Left renal cortex interstitium (tissue), 4 donors: ENCODE measurements at places on chromosomes 2 and 18.

GRCh38 chr2:224359569-224359968 lies 42.3 kb downstream of the FAM124B start:
- no peak for DNase-seq

GRCh38 chr2:136359121-136359965 lies 241.4 kb upstream of the CXCR4 start:
- DNase-seq, result no peak

GRCh38 chr2:171394164-171394740 lies 39.5 kb downstream of the METTL8 start:
- no peak for DNase-seq

DNA sequence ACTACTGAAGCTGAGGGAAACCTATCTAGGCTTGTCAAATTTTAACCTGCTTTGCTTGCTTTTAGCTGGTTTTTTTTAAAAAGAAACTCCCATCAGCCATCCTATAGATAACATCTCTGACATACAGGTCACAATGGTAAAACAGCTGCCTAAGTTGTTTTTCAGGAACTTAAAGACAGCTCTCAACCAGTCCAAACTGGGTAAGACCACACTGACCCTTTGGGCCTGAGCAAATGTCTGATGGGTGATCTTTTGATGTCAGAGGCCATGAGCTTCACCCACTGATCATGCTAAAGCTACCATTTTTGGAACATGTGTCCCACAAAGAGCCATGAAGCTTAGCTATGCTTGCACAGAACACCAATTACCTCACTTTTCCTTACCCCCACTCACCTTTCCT lies 50.0 kb upstream of the TANC1 start:
- no peak for DNase-seq

- DNase-seq, result no peak
These were observed 1.5 kb downstream of the HES6 start for GRCh38 chr2:238238311-238238765.

DNA sequence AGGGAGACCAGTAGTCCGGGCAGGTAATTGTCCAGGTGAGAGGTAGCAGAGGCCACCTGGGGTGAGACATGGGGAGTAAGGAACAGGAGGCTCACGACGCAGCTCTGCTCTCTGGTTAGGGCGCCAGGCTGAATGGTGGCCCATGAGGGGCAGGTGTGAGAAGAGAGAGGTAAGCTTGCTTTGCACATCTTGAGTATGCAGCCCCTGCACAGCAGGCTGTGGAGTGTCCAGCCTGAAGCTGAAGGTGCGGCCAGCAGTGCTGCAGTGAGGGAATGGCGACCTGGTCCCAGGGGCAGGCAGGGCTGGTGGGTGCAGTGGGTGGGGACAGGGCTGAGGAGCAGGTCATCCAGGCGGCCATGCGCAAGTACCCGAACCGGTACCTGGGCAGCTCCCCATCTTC lies 15.7 kb downstream of the PRELID3A start:
- DNase-seq, result no peak

DNA sequence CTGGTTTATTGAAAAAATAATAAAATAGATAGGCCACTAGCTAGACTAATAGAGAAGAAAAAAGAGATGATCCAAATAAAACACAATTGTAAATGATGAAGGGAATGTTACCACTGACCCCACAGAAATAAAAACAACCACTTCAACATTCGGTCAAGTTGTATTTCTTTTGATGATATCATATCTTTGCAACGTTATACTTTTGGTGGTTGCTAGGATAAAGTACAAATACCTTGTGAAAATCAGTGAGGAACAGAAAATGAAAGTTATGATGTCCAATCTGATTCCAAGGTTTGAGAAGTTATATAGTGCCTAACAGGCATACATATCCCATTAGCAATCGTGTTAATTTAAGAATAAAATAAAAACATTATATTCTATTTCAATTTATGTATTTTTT lies 6.6 kb upstream of the ASNSD1 start:
- no peak for DNase-seq

DNA sequence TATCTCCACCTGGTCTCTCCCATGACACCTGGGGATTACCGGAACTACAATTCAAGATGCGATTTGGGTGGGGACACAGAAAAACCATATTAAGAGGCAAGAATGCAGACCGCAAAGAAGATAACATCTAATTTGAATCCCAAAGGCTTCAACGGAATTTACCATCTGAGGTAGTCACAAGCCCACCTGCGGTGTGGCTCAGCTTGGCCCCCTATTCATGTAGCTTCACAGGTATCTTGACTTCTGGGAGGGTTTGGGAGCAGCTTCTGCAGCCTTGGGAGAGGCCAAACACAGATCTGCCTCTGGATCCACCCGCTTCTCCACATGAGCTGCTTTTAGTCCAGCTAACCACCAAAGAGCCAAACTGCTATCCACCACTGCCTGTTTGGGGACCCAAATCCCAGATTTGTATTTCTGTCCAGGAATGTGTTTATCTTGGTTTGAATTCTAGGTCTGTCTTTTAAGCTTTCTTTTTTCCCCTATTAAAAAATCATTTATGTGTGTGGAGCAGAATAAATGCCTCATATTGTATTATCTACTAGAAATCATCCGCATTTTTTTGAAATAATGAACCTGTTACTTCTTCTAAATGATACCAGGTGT lies 247.6 kb downstream of the DLGAP1 start:
- no peak for DNase-seq

GRCh38 chr18:8854550-8854949 lies 149.2 kb downstream of the MTCL1 start:
- no peak for DNase-seq

- DNase-seq, result no peak
These were observed 89.2 kb downstream of the PLCL1 start for GRCh38 chr2:197893403-197894177.

DNA sequence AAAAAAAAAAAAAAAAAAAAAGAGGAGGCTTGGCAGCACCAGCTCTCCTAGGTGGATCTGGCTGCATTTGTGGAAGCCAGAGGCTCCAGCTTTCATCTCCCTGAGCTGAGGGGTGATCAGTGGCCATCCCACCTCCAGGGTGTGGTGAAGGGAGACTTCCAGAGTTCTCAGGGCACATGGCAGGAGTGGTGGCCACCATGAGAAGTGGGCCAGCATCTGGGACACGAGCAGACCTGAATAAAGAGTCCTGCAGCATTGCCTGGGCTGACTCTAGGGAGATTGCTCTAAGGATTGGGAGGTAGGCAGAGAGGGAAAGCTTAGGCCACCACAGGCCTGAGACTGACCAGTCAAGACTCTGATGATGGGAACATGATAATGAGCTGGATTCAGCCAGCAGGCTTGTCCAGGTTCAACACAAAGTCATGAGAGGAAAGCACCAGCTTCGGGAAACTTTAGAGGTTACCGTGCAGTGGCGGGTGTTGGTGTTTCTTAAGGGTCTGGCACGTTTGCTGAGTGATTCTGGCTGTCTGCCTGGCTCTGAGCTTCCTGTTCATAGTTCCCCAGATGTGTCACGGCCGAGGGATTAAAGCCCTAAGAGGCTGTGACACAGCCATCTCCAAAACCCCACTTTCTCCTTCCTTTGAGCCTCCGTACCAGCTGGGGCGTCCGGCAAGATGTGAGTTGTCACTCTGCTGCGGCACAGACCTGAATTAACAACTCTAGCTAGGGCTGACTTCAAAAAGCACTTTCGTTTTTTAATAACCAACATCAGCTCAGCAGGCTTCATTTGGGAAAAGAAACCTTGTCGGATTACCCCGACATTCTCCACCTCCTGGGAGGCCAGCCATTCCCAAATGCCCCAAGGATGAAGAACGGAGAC lies 38.3 kb upstream of the IL1R1 start:
- DNase-seq, result no peak

DNA sequence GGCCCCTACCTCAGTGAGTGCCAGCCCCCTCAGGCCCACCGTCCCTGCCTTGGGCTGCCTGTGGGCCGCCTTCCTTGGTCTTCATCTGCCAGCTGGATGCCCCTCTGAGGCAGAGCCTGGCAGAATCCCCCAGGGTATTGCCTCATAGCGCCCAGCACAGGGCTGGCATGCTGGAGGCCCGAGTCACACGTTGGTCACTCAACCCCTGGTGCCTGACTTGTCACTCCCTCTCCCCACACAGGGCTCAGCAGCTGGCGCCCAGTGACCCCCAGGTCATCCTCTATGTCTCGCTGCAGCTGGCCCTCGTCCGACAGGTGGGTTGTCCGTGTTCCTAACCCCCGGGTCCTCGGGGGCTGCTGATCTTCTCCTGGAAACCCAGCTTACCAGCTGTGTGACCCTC lies 108.4 kb upstream of the MCFD2 start:
- DNase-seq, result no peak

GRCh38 chr2:229708335-229708734 lies 6.0 kb downstream of the DNER start:
- DNase-seq, result no peak

GRCh38 chr2:226411727-226412360 lies 387.8 kb downstream of the IRS1 start:
- DNase-seq, result no peak

- no peak for DNase-seq
These were observed 127.8 kb upstream of the DDX18 start for GRCh38 chr2:117686699-117687098.

DNA sequence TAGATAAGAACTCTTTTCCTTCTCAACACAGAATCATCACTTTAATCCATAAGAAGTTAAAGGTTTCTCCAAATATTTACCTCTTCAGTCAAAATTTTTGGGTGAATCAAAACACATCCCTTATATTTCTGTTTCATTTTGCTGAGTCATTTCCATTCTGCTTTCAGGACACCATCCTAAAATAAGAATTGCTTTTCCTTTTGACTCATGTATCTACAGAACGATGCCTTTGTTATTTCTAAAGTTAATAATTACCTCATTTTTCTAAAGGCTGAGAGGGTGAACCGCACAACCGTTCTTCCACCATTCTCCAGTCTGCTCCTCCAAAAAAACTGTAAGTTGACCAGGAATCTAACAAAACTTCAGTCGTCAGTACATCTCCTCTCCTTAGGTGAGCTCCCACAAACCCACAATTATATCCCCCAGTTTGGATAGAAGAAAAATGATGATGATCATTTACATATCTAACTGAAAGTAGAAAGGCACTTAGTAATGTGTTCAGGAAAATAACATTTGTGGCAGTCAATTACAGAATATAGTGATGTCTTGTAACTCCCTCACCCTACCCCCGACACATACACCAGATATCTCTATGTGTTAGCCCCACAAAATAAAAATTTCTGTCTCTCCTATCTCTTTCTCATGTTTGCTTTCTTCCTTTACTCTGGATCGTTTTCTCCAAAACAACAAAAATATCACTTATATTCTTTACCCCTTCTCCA lies 162.5 kb downstream of the RAD51AP2 start:
- no peak for DNase-seq

DNA sequence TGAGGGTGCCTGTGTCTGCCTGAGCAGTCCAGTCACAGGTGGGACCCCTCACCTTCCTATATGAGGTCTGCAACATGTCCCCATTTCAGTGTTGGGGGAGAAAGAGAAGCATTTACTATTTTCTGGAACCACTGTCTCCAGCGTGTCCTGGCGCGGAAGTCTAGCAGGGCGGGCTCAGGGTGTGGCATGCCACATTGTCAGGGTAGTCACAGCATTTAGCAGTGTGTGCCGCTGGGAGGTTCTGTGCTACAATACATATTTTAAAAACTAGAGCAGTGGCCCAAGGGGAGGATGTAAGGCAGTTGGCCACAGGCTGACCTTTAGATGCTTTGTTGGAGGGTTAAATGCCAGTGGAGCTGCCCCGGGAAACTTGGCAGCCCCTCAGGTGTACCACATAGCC lies 12.5 kb downstream of the UBE2F start:
- DNase-seq, result no peak

DNA sequence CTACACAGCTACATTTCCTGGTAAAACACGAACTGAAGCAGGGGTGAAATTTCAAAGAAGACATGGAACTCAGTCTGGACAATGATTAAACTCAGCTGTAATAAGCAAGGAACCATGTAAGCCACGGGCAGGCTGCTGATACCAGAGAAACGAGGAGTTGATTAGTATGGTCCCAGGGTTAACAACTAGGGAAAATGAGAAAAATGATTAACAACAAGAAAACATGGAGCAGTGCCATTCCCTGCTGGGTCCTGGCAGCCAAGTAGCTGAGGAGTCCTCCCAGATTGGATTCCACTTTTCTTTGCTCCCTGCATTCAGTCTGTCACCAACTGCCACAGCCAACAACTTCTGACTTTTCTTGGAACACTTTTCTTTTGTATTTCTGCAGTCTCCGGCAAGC lies 517.0 kb upstream of the KLHL29 start:
- DNase-seq, result peak; percentile 51

DNA sequence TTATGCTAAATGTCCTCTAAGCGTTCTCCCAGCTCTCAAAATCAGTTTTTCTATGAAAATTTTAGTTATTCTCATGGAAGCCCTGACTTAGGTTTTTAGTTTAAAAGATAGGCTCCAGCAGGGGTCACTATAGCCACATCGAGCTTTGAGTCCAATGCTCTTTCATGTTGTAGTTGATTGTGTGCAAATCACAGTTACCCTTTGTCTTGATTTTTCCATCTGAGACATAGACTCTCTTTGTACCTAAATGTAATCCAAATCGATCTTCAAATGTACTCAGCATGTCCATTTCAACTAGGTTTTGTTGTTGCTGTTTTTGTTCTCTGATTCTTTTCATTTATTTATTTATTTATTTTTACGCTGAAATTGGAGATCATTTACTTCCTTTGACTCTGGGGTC lies 26.4 kb upstream of the MSTN start:
- DNase-seq, result peak; percentile 13

DNA sequence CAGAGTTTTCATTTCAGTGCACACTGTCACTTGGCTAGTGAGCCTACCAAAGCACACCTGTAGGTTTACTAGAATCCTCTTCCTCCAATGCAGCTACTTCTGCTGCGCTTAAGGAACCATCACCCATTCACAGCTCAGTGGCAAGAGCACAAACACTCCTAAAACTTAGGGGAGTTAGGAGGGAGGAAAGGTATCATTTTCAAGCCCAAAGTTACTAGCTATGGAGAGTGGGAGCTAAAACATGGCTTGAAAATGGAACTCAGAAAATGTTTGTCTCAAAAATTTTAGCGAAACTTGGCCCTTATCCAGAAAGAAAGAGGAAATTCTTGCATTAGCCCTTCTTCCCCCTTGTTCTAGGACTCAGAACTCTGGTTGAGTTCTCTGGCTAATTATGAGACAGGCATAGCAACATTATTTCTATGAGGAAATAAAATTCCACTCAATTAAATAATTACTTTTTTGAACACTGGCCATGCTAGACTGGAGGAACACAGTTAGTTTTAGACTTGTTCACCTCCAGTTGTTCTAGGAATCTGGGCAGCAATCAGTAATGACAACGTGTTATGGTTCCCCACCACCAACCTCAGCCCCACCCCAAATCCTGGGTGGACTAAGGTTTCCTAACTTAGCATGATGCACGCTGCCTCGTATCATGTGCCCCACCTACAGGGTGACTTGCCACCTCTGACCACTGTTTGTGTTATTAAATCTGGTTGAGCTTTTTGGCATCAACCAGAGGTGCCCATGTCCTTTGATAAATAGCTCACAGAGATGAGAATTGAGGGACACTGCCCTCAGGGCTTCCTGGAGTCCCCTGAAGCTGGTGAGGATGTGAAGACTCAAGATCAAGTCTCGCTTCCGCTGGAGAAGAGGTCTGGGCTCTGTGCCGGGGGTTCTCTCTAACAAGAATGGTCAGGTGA lies 32.8 kb downstream of the LPIN2 start:
- no peak for DNase-seq

GRCh38 chr18:2923464-2923863 lies 76.7 kb downstream of the EMILIN2 start:
- no peak for DNase-seq

- no peak for DNase-seq
These were observed 110.9 kb downstream of the SS18 start for GRCh38 chr18:25979369-25980040.

GRCh38 chr2:170713543-170714380 lies 1.4 kb upstream of the SP5 start:
- DNase-seq, result no peak
